ENCODE measurements at places on chromosomes 16 and 17. TPM values are rescaled to one million over a fixed set of nuclear protein-coding genes. Genes with fewer than 3 reads are reported as not detected.
A peak's percentile ranks its signal among the peaks of the same experiment; 100 is the strongest.

- H3K36me3 ChIP-seq: no peaks in the 10 kb centered on the region
- no peak for DNase-seq
- H3K4me1 ChIP-seq: no peaks in the 10 kb centered on the region
- H3K27me3 ChIP-seq: no peaks in the 10 kb centered on the region
- no peak overlapping the region for H3K27ac ChIP-seq
- no peak overlapping the region for H3K4me3 ChIP-seq
These were observed 1107.3 kb upstream of the EEF2KMT start for GRCh38 chr16:6204945-6205344.

GRCh38 chr16:75462806-75463205, 1.7 kb downstream of the TMEM170A start:
- H3K4me3 ChIP-seq: peak overlapping the region; percentile 94
- H3K27ac ChIP-seq: no peak overlapping the region
- peaks cover 10% of the 10 kb centered on the region for H3K4me1 ChIP-seq
- DNase-seq: no peak
- no peaks in the 10 kb centered on the region for H3K27me3 ChIP-seq

DNA sequence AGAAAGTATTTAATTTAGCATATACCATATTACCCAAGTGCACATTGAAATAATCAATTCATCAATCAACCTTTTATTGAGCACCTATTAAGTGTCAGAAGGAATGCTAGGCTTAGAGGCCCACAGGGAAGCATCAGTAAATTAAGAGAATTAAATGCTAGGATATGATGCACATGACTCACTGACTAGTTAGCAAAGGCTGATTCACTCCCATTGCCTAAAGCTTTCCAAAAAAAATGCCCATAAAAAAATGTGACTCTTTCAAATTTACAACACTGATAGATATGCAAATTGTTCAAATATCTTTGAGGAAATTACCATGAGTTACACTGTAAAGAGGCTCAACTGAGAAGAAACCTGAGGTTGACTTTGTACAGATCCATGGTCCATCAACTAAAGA, 883.3 kb downstream of the CDH11 start:
- H3K27ac ChIP-seq: no peak overlapping the region
- H3K27me3 ChIP-seq: no peaks in the 10 kb centered on the region
- H3K36me3 ChIP-seq: no peaks in the 10 kb centered on the region
- H3K4me1 ChIP-seq: no peaks in the 10 kb centered on the region
- DNase-seq: no peak

GRCh38 chr17:34624767-34625383, 45.5 kb downstream of the TMEM132E start:
- no peak overlapping the region for H3K4me3 ChIP-seq
- peaks cover 4% of the 10 kb centered on the region for H3K4me1 ChIP-seq
- H3K27ac ChIP-seq: no peak overlapping the region
- no peak for DNase-seq

DNA sequence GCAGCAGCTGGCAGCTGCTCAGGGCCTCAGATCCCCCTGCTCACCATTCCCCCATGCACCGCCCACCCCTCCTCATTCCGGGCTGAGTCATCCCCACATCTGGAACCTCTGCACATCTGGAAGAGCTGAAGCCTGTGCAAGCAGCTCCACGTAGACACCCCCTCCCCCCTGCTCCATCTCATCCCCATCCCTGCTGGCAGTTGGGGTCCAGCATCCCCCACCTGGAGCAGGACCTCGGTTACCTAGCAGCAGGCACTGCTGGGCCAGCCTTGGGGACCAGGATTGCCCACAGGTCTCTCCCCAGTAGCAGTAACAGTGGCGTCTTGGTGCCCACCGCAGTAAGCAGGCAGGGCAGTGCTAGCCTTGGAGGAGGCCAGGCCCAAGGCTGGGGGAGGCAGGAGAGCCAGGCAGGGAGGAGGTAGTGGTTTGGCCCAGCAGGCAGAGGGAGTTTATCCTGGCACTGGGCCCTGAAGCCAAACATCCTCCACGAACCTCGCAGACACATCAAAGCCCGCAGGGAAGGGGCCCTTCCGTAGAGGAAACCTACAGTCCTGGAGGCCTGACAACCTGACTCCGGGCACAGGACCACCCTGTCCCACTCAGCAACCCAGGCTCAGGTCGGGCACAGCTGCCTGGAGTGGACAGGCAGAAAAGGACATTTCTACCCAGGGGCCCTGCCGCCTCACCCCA, 7.7 kb upstream of the TMEM92 start:
- no peaks in the 10 kb centered on the region for H3K4me1 ChIP-seq
- H3K27me3 ChIP-seq: no peaks in the 10 kb centered on the region
- no peak overlapping the region for H3K4me3 ChIP-seq
- peak; percentile 35 for DNase-seq

GRCh38 chr16:28873543-28874201, 4.6 kb upstream of the ATP2A1 start:
- H3K27me3 ChIP-seq: no peaks in the 10 kb centered on the region
- DNase-seq: no peak
- no peak overlapping the region for H3K27ac ChIP-seq
- H3K4me1 ChIP-seq: no peaks in the 10 kb centered on the region
- H3K4me3 ChIP-seq: no peak overlapping the region
- H3K36me3 ChIP-seq: peaks cover 43% of the 10 kb centered on the region

DNA sequence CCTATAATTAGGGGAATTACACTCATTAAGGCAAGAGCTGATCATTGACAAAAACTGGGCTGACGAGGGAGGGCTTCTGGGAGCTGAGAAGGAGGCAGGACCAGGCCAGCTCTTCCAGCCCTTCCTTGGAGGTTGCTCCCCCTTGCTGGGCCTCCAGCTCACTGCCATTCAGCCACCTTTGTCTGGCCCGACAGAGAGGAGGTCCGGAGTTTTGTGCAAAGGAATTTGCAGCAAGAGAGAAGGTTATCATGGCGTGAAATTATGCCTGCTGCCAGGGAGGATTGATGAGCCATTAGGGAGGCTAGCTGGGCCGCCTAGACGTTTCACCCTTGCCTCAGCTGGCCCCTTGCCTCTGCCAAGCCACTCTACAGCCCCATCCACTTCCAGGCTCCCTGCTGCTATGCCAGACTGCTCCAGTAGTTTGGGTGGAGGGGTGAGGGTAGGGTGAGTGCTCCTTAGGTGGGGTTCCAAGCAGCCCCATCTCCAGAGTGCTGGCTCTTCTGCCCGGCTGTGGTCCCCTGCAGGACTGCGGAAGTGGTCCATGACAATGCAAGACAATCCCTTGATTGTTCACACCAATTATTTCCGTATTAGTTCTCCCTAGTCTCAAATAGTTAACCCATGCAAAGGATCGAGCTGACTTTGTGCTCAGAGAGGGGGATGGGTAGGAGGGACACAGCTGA, 17.1 kb upstream of the PHF12 start:
- no peak overlapping the region for H3K27ac ChIP-seq
- H3K27me3 ChIP-seq: no peaks in the 10 kb centered on the region
- H3K4me1 ChIP-seq: peaks cover 28% of the 10 kb centered on the region
- DNase-seq: no peak

DNA sequence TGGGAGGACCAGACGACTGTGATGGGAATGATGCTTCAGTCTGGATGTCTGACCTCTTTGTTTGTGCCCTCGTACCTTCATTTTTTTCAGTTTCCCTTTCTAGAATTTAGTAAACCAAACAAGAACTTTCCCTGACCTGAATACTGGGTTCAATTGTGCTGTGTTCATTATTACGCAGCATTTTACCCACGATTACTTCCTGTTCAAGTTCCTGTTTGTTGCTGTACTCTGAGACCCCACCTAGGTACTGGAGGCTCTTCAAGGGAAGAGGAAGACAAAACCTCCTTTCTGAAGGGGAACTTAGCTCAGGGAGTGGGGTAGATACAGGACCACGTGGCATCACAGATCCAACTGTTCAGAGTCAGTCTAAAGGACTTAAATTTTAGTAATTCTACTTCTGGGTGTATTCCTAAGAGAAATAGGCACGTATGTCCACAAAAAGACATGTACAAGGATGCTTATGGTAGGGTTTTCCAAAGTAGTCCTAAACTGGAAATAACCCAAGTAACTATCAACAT, 9.2 kb upstream of the PRKCB start:
- H3K36me3 ChIP-seq: no peaks in the 10 kb centered on the region
- no peaks in the 10 kb centered on the region for H3K27me3 ChIP-seq
- DNase-seq: no peak
- H3K4me3 ChIP-seq: no peak overlapping the region
- H3K27ac ChIP-seq: no peak overlapping the region
- no peaks in the 10 kb centered on the region for H3K4me1 ChIP-seq

DNA sequence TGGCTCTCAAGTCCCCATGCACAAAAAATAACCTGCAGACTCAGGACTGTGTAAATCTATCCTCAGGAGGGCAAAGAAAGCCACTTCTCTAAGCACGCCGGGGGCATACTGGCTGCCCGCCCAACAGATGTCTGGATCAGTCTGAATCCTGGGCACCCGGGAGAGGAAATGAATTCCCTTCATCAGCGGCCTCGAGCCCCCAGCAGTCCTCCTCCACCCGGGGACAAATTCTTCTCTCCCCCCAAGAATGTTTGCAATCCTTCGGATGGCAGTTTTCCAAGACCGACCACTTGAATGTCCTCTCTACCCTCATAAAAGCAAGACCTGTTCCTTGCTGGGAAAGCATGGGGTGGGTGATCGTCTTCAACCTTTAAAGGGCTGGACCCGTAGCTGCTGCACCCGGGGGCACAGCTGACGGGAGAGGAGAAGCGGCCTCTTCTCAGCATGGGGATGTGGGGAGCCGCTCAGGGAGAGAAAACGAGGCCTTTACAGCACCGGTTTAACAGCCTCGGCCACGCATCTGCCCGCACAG, 9.4 kb upstream of the MAP2K3 start:
- H3K27me3 ChIP-seq: no peaks in the 10 kb centered on the region
- DNase-seq: no peak
- no peaks in the 10 kb centered on the region for H3K36me3 ChIP-seq
- no peak overlapping the region for H3K27ac ChIP-seq
- peaks cover 15% of the 10 kb centered on the region for H3K4me1 ChIP-seq
- H3K4me3 ChIP-seq: peak overlapping the region; percentile 20

DNA sequence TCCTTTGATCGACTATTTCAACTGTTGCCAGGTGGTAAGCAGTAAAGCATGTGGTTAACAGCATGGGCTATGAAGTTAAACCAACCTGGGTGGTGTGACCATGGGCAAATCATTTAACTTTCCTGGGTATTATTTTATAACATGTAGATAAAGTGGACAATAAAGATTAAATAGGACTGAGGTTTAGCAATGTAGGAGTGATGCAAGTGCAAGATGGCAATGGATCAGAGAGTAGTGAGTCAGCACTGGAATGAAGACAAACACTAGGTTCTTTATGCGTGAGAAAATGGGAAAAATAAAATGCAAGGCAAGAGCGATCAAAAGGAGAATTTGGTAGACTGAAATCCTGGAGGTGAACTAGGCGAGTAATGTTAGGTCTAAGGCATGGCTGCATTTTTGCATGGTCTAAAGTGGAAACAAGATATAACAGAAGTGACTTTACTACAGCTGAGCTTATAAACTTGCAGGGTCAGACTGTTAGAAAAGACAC, 222.4 kb upstream of the AXIN2 start:
- H3K4me1 ChIP-seq: no peaks in the 10 kb centered on the region
- no peak overlapping the region for H3K27ac ChIP-seq
- no peaks in the 10 kb centered on the region for H3K36me3 ChIP-seq
- H3K4me3 ChIP-seq: no peak overlapping the region
- H3K27me3 ChIP-seq: no peaks in the 10 kb centered on the region
- no peak for DNase-seq

DNA sequence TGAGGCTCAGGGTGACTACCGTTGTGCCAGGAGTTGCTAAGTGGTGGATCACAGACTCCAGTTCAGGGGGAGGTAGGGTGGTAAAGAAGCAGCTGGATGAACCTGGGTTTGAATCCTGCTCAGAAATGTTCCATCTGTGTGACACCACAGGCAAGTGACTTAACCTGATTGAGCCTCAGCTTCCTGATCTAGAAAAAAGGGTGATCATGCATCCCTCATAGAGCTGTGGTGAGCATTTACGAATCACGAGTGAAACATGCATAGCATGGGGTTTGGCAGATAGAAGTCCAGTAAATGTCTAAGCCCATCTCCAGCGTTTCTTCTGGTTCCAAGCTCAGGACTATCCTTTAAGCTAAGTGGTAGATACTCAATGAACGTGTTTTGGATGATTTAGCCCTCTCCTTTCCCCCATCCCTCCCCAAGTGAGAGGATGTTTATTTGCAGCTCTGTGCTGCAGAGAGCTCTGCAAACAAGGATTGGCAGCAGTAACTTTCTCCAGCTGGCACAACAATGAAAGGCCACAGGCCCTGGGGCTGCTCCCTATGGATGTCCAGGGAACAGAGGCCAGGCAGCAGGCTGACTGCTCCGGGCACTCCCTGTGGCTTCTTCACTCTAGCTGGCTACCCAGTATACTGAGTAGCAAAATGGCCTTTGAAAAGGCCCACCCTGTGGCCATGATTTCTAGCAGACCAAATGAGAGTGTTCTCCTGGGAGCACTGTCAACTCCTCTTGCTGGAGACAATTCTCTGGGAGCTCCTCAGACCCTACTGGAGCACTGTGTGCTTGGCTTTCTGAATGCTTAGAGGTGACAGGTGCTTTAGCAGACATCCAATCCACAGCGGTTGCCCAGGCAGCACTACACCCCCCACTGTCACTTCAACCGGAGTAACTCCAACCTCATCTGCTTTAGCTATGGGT, 21.3 kb downstream of the CA4 start:
- DNase-seq: no peak
- peaks cover 1% of the 10 kb centered on the region for H3K4me1 ChIP-seq
- H3K27me3 ChIP-seq: no peaks in the 10 kb centered on the region
- H3K36me3 ChIP-seq: no peaks in the 10 kb centered on the region
- no peak overlapping the region for H3K4me3 ChIP-seq

GRCh38 chr17:77217566-77217965, 76.8 kb downstream of the SEC14L1 start:
- H3K4me3 ChIP-seq: no peak overlapping the region
- H3K27ac ChIP-seq: no peak overlapping the region
- no peak for DNase-seq
- H3K27me3 ChIP-seq: no peaks in the 10 kb centered on the region

- no peaks in the 10 kb centered on the region for H3K36me3 ChIP-seq
- peaks cover 14% of the 10 kb centered on the region for H3K4me1 ChIP-seq
- no peak for DNase-seq
- H3K27ac ChIP-seq: no peak overlapping the region
- peak overlapping the region; percentile 70 for H3K4me3 ChIP-seq
These were observed 574 bp downstream of the MPP3 start for GRCh38 chr17:43832168-43832975.

GRCh38 chr17:67290711-67291291, 45.8 kb upstream of the HELZ start:
- H3K27ac ChIP-seq: no peak overlapping the region
- peaks cover 6% of the 10 kb centered on the region for H3K4me1 ChIP-seq
- DNase-seq: no peak
- H3K27me3 ChIP-seq: no peaks in the 10 kb centered on the region
- H3K36me3 ChIP-seq: no peaks in the 10 kb centered on the region

Gene RGS11
- not detected for total RNA-seq

Gene HBZ
- 55.8 TPM for total RNA-seq

Gene FZD2
- total RNA-seq: 0.61 TPM

Gene DHRS7C
- not detected for total RNA-seq

Gene HSD11B2
- 0.51 TPM for total RNA-seq

Gene SPHK1
- total RNA-seq: 11.4 TPM

Gene TPSD1
- not detected for total RNA-seq

Gene TEX19
- total RNA-seq: not detected

Gene YBX2
- total RNA-seq: 0.61 TPM

Gene TMEM235
- total RNA-seq: not detected

Gene CLEC18B
- 1.3 TPM for total RNA-seq

Measured in liver (tissue), 10 donors.